Mesenteric fat pad (tissue), 1 donor: ENCODE measurements at places on chromosomes 16 and 17. TPM values are rescaled to one million over a fixed set of nuclear protein-coding genes. Genes with fewer than 3 reads are reported as not detected.

The ENPP7 gene
- 0.26 TPM for total RNA-seq

The COTL1 gene
- total RNA-seq = 164 TPM

The AANAT gene
- not detected for total RNA-seq

The SDR42E2 gene
- not detected for total RNA-seq

The GP1BA gene
- total RNA-seq = not detected

The SEPTIN1 gene
- total RNA-seq = 2.3 TPM

The NUDT7 gene
- 13.4 TPM for total RNA-seq

The TMEM107 gene
- total RNA-seq = 16.3 TPM

The TRPV2 gene
- total RNA-seq = 43.7 TPM

The TIMP2 gene
- 351 TPM for total RNA-seq

The SLFN13 gene
- total RNA-seq = 20.3 TPM

The LGALS3BP gene
- total RNA-seq = 417 TPM

The CHP2 gene
- total RNA-seq = 0.22 TPM

The KCNJ18 gene
- total RNA-seq = not detected

The TVP23A gene
- total RNA-seq = 0.45 TPM

The TP53TG3F gene
- not detected for total RNA-seq

The PIP4K2B gene
- 41.6 TPM for total RNA-seq

The NSRP1 gene
- 37.1 TPM for total RNA-seq

The CNGB1 gene
- not detected for total RNA-seq

The ST6GALNAC1 gene
- total RNA-seq = 0.93 TPM

The CDH13 gene
- 18.3 TPM for total RNA-seq

The NAGS gene
- 0.80 TPM for total RNA-seq

The BAIAP3 gene
- 1.3 TPM for total RNA-seq

The RDM1 gene
- not detected for total RNA-seq

The CPHXL2 gene
- total RNA-seq = not detected

The HLF gene
- 3.3 TPM for total RNA-seq

The RHBDL1 gene
- 0.84 TPM for total RNA-seq

The MYH1 gene
- 0.06 TPM for total RNA-seq

The MPO gene
- 0.35 TPM for total RNA-seq

The CCL8 gene
- 2.1 TPM for total RNA-seq

The EPN3 gene
- total RNA-seq = not detected

The SSH2 gene
- total RNA-seq = 39.1 TPM

The SGCA gene
- 0.32 TPM for total RNA-seq

The CAMTA2 gene
- 53.8 TPM for total RNA-seq

The KRTAP4-5 gene
- total RNA-seq = not detected

The GRN gene
- 278 TPM for total RNA-seq

The ITGAD gene
- total RNA-seq = 0.39 TPM

The IGFBP4 gene
- 1,107 TPM for total RNA-seq

The PIK3R5 gene
- total RNA-seq = 34.5 TPM

The HBA2 gene
- 248 TPM for total RNA-seq

The EVPL gene
- 0.16 TPM for total RNA-seq

The SRL gene
- 0.45 TPM for total RNA-seq

The RNF222 gene
- not detected for total RNA-seq

The TAF1C gene
- 44.5 TPM for total RNA-seq

The C16orf46 gene
- total RNA-seq = 0.19 TPM

The SOST gene
- not detected for total RNA-seq

The TAC4 gene
- not detected for total RNA-seq

The RMI2 gene
- 0.45 TPM for total RNA-seq

The CHD9NB gene
- 0.48 TPM for total RNA-seq

The SPOP gene
- total RNA-seq = 44.2 TPM

The OR3A3 gene
- total RNA-seq = not detected

The RUNDC3A gene
- 0.13 TPM for total RNA-seq
